NCI-H69 (cell line): ENCODE measurements at places on chromosomes 3 and 15.

- DNase-seq = no peak
Observed at GRCh38 chr15:99728916-99729315, 4.3 kb downstream of the LYSMD4 start.

GRCh38 chr3:47984075-47984728, 32.0 kb downstream of the MAP4 start:
- peak; percentile 90 for DNase-seq

DNA sequence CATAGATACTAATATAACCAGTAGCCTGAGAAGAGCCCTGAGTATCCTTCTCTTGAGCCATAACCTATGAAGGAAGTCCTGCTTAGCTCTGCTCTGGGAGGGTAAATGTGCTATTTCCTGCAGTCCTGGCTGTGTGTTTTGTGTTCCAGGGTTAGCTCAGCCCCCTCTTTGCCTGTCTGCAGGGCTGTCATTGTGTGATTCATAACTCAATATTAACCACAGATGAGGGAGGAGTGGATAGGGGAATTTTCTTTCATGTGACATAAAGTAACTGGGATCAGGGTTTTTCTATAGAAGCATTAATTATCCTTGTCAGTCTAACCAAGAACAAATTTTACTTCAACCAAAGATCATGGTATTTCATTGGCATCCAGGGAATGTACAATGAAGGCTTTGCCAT, 183.3 kb upstream of the ZBTB20 start:
- peak; percentile 51 for DNase-seq

DNA sequence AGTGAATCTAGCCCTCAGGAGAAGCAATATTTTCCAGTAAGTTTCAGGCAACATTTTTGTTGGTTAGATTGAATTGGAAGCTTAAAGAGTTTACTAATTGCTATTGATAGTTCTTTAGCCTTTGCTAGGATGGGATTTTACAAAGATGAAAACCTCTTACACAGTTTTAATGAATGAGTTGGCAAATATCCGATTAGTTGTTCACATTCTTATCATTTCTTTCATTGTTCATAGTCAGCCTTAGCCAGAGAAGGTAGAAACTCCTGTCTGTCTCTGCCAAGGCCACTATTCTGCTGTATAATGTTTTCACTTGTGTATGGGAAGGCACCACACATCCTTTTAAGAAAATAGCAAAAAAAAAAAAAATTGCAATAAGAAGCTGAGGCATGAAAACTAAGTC, 222.0 kb upstream of the MANF start:
- no peak for DNase-seq

DNA sequence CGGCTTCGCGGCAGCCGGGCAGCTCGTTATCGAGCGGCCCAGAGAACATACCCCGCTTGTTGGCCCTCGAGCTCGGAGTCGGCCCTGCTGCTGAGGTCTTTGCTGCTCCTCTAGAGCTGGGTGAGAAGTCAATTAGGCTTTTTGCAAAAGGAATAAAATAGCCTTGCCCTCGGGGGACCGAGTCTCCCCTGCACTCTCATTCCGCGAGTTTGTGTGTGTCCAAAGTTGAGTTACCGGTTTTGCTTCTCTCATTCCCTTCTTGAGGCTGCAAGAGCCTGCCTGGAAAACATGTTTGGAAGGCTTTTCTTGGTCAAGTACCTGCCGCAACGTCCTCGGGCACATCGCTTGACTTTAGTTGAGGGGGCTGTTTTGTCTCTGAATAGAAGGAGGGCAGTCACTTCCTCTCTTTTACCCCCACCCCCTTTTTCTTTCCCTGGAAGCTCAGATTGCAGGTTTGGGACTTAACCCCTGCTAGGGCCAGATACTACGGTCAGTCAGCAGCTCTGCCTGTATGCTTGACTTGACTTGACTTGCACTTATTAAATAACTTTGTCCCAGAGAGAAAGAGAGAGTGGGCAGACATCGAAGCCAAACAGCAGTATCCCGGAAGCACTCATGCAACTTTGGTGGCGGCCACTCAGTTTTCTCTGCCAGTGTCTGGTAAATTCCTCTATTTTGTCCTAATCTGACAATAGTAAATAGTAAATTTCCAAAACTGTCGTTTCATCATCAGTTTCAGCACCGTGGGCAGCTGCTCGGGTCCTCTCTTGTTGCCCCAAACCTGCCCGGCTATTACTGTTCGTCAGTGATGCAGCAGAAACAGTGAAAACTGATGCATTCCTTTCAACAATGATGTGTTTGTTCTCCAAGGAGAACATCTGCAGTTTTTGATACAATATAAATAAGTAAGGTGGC, 609 bp downstream of the RNF13 start:
- DNase-seq = peak; percentile 57

- peak; percentile 30 for DNase-seq
Observed at GRCh38 chr3:24129549-24129948, 184.5 kb downstream of the NR1D2 start.

- DNase-seq = peak; percentile 82
Observed at GRCh38 chr3:55183201-55183600, 255.3 kb upstream of the LRTM1 start.

DNA sequence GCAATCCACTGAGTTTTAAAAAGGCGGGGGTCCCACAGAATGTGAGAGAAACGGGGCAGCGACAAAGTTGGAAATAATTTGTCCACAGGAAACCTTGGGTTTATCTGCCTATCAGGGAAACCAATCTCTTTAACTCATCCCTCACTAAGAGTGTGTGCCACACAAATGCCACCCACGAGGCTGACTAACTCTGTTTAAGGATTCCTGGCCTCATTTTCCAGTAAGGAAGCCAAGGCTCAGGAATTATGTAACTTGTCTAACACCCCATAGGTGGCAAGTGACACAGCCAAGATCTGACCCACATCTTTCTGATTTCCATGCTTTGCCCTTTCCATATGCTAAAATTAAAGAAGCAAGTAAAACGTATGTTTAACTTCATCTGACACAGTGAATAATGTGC, 263.2 kb downstream of the CNTN3 start:
- DNase-seq = no peak

- peak; percentile 28 for DNase-seq
Observed at GRCh38 chr3:172129850-172130716, 90.7 kb downstream of the FNDC3B start.

DNA sequence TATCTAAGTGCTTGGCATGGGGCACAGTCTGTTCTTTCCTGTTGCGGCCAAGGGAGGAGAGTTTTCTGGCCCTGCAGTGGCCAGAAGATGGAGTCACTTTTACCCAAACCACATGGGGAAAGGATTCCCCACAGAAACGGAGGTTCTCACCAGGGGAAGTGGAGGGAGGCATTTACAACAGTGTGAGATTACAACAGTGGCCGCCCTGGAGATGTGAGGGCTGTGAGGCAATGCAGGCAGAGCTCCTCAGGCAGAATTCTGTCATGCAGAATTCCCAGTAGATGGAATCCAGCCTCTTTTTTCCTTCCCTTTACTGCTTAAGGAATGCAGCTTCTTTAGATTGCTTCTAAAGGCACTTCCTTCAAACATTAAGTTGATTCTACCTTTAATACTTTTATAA, 83.1 kb downstream of the CACNA1D start:
- DNase-seq = peak; percentile 14

GRCh38 chr3:143935678-143936077, 35.9 kb upstream of the DIPK2A start:
- no peak for DNase-seq

GRCh38 chr3:5264093-5264600, 76.6 kb downstream of the EDEM1 start:
- no peak for DNase-seq

DNA sequence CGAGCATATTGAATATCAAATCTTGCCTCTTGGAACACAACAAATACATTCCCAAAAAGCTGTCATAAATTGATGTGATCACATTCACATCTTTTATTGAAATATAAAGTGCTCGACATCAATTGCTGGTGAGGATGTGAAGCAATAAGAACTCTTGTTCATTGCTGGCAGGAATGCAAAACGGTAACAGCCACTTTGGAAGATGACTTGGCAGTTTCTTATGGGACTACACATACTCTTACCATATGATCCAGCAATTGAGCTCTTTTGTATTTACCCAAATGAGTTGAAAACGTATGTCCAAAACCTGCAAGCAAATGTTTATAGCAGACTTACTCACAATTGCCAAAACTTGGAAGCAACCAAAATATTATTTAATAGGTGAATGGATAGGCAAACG, 234.9 kb downstream of the CACNA2D3 start:
- no peak for DNase-seq

- DNase-seq = no peak
Observed at GRCh38 chr3:197428117-197428801, 127.5 kb downstream of the BDH1 start.

GRCh38 chr3:40800343-40800742, 275.6 kb downstream of the ZNF621 start:
- DNase-seq = no peak

DNA sequence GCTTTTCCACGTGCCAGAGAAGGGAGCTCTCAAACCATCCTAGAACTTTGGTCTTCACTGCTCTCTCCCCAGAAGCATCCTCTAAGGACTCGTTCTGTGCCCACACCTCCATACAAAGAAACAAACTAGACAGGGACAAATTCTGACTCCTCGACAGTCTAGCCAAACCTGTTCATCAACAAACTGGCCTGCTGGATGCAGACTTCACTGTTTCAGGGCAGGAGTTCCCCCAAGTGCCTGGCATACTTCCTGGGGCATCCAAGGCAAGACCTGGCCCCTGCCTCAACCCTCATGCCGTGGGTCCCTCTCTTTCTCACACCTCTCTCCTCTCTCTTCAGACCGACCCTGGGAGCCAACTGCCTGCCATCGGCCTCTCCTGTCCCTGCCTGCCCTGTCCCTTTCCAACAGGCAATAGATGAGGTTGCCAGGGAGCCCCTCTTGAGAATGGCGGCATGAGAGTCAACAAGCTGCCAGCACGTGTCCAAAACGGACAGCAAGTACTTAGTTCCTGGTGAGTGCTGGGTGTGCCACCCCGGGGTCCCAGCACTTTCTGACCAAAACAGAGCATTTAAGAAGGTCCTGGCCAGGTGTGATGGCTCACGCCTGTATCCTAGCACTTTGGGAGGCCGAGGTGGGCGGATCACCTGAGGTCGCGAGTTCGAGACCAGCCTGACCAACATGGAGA, 79.1 kb upstream of the HES1 start:
- no peak for DNase-seq

GRCh38 chr3:197222937-197223370, 75.5 kb downstream of the DLG1 start:
- no peak for DNase-seq

DNA sequence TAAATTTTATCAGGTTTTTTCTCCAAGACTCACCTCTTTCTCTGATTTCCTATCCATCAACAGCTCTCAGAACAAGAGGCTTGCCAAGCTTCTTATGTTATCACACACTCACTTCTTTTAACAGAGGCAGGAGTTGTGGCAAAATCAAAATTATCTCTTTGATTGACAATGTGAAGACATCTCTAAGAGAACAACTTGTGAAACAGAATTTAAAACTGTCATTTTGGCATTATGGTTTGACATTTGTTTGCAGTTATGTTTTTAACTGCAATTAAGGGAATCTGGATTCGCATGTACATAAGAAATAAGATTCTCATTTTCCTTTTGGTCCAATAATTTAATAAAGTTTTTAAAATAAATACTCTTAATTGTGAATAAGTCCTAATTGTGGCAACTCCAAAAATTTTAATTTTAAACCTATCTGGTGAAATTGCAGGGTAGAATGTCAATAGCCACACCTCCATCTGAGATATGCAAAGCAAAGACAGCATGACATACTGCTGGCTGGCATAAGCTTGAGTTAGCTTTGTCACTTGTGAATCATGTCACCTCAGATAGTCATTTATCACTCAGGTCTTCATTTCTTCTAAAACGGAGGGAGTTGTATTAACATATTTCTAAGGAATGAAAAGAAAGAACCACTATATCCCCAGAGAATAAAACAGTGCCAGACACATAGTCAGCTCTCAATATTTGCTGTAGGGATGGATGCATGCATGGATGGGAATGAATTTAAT, 158.6 kb downstream of the CCNL1 start:
- no peak for DNase-seq

DNA sequence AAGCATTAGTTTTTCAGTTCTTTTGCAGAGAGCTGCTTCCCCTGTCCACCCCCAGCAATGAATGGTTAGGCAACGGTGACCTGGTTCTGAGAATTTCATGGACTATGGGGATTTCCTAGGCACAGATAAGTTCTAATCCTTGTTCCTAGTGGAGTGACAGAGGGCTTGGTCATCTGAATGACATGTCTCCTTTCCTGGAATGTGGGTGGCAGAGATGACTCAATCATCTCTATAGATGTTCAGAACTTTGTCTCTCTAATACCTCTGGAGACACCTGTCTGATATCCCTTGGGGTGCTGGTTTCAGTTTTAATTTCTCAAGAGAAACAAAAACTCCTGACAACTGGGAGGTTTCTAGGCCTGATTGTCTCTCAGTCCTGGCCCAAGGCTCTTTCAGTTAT, 10.4 kb downstream of the PLA2G4E start:
- DNase-seq = no peak

GRCh38 chr3:59149166-59149565, 99.3 kb upstream of the CFAP20DC start:
- no peak for DNase-seq

- DNase-seq = no peak
Observed at GRCh38 chr3:61448378-61448777, 113.0 kb upstream of the PTPRG start.

DNA sequence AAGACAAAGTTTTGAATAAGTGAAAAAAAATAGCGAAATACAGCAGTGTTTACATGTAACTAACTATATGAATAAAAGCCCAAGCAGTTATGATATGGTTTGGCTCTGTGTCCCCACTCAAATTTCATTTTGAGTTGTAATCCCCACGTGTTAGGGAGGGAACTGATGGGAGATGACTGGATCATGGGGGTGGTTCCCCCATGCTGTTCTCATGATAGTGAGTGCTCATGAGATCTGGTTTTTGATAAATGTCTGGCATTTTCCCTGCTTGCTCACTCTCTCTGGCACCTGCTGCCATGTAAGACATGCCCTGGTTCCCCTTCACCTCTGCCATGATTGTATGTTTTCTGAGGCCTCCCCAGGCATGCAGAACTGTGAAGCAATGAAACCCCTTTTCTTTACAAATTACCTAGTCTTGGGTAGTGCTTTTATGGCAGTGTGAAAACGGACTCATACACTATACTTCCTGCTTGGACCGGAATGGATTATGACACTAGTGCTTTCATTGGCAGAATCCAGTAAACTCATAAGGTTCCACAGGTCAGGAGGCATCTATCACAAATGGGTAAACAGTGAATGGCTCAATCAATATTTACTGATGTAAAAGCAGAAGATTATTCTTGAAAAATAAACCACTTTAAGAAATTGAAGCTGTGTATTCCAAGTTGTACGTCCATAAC, 192.1 kb downstream of the CBLB start:
- DNase-seq = no peak
